ENCODE measurements at places on chromosomes 5 and 9. TPM values are rescaled to one million over a fixed set of nuclear protein-coding genes. Genes with fewer than 3 reads are reported as not detected.

GRCh38 chr9:8391132-8391531 is 591.6 kb upstream of the DMAC1 start:
- H3K36me3 ChIP-seq = no peaks in the 10 kb centered on the region
- H3K27me3 ChIP-seq = no peaks in the 10 kb centered on the region
- no peak overlapping the region for H3K4me3 ChIP-seq
- no peak overlapping the region for H3K27ac ChIP-seq
- no peaks in the 10 kb centered on the region for H3K4me1 ChIP-seq
- DNase-seq = no peak

- no peak for DNase-seq
- H3K4me1 ChIP-seq = no peaks in the 10 kb centered on the region
- H3K36me3 ChIP-seq = no peaks in the 10 kb centered on the region
- H3K27ac ChIP-seq = no peak overlapping the region
- H3K27me3 ChIP-seq = no peaks in the 10 kb centered on the region
Measured at GRCh38 chr5:125311743-125312142, 565.3 kb upstream of the ZNF608 start.

- H3K36me3 ChIP-seq = no peaks in the 10 kb centered on the region
- no peak for DNase-seq
- H3K27ac ChIP-seq = no peak overlapping the region
- no peaks in the 10 kb centered on the region for H3K27me3 ChIP-seq
Measured at GRCh38 chr5:143427122-143427735, 23.7 kb upstream of the NR3C1 start.

DNA sequence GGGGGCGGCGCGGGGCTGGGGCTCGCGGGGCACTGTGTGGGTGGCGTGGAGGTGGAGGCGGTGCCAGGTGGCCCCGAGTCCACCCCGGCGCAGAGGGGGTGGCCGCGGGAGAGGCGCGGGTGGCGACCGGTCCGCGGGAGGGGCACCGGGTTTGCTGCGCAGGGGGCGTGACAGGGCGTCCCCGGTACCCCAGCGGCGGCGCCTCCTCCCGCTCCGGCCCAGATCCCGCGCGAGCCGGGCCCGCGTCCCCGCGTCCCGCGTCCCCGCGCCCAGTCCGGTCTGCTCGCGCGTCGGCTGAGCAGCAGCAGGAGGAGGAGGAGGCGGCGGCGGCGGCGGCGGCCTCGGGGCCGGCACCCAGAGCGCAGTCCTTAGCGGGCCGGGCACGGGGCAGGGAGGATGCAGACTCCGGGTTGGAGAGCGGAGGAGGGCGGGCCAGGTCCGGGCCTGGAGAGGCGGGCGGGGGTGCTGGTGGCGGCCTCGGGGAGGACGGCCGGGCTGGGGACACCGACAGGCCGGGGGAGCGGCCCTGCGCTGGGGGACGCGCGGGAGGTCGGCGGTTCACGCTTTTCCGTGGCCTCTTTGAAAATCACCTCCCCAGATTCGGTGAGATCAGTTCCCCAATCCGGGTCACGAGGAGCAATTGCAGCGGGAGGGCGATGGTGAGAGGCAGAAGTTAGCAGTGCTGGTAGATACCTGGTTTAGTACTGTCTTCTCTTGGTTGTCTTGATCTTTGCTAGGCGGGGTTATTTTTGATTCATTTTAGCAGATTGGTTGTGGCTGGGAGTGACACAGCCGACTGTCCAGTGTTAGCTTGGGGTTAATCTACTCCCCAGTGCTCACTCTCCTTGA is 1.7 kb downstream of the TRIO start:
- no peaks in the 10 kb centered on the region for H3K36me3 ChIP-seq
- H3K27ac ChIP-seq = peak overlapping the region; percentile 96
- no peaks in the 10 kb centered on the region for H3K27me3 ChIP-seq
- H3K4me3 ChIP-seq = peak overlapping the region; percentile 79
- peaks cover 45% of the 10 kb centered on the region for H3K4me1 ChIP-seq
- DNase-seq = no peak

GRCh38 chr5:172525996-172526360 is 71.7 kb upstream of the SH3PXD2B start:
- H3K27ac ChIP-seq = no peak overlapping the region
- H3K4me3 ChIP-seq = no peak overlapping the region
- H3K27me3 ChIP-seq = no peaks in the 10 kb centered on the region
- peak; percentile 56 for DNase-seq

- peaks cover 14% of the 10 kb centered on the region for H3K4me1 ChIP-seq
- no peak for DNase-seq
- peak within 1 kb of the TSS; percentile 90 for H3K4me3 ChIP-seq
- H3K36me3 ChIP-seq = no peaks in the 10 kb centered on the region
Measured at GRCh38 chr9:135479469-135480052, at the start of gene PPP1R26. TSS of gene PPP1R26 (plus strand) at chr9:135479782. CDS start at chr9:135484511, 4,729 bp downstream.

DNA sequence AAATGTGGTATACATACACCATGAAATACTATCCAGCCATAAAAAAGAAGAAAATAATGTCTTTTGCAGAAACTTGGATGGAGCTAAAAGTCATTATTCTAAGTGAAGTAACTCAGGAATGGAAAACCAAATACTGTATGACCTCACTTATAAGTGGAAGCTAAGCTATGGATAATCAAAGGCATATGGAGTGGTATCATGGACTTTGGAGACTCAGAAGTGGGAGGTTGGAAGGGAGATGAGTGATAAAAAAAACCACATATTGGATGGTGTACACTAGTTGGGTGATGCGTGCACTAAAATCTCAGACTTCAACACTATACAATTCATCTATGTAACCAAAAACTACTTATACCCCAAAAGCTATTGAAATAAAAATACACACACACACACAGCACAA is 24.5 kb downstream of the ADAMTS12 start:
- H3K27me3 ChIP-seq = no peaks in the 10 kb centered on the region
- no peak for DNase-seq
- no peak overlapping the region for H3K27ac ChIP-seq
- H3K4me3 ChIP-seq = no peak overlapping the region
- no peaks in the 10 kb centered on the region for H3K36me3 ChIP-seq

GRCh38 chr9:134293611-134294152 is 32.6 kb upstream of the RXRA start:
- peak overlapping the region; percentile 36 for H3K27ac ChIP-seq
- peak overlapping the region; percentile 42 for H3K4me3 ChIP-seq
- H3K4me1 ChIP-seq = peaks cover 17% of the 10 kb centered on the region
- no peak for DNase-seq

- no peak for DNase-seq
- H3K27ac ChIP-seq = no peak overlapping the region
- H3K27me3 ChIP-seq = no peaks in the 10 kb centered on the region
- H3K4me1 ChIP-seq = peaks cover 8% of the 10 kb centered on the region
Measured at GRCh38 chr5:169027501-169028061, 273.4 kb downstream of the SLIT3 start.

DNA sequence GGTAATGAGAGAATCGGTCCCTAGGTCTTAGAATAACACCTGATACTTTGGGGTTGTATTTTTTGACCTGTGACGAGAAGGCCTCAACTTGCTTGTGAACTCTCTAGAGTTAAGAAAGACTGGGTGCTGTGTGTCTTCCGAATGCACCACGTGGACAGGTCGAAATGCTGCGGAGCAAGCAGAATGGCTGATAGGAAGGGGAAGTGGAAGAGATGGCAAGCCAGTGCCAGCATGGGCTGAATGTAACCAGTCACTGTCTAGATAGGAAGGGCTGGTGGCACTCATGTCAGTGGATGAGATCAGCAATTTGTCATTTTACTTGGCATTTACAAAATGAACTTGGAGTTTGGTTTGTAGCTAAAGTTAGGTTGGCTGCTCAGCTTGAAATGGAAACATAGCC is 5.6 kb downstream of the OTULINL start:
- no peak overlapping the region for H3K27ac ChIP-seq
- DNase-seq = no peak
- peaks cover 14% of the 10 kb centered on the region for H3K4me1 ChIP-seq
- no peak overlapping the region for H3K4me3 ChIP-seq

DNA sequence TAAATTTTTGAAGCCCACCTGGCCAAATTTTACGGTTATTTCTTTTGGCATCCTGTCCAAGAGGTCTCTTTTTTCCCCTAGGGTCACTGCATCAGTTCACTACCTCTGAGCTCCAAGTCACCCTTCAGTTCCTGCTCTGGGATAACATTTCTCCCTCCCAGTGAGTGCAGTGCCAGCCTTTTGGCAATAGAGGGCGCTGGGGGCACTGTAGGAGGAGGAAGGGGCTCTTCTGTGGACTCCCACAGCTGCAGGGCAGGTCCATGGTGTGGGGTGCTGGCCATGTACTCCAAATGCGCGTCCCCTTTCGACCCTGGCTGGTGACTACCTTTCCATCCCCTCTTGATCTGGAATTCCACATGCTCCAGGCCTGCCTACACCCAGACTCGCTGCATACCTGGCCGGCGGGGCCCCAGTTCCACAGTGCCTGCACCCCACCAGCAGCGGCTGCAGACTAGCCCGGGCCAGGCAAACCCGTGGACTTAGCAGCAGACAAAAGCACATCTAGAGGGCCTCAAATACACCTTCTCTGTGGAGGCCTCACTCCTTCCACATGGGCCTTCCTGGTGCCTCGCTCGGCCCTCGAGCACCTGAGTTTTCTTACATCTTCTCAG is 20.3 kb upstream of the NINJ1 start:
- H3K27me3 ChIP-seq = no peaks in the 10 kb centered on the region
- no peak for DNase-seq
- H3K4me3 ChIP-seq = no peak overlapping the region

- H3K4me3 ChIP-seq = no peak overlapping the region
- no peaks in the 10 kb centered on the region for H3K4me1 ChIP-seq
- H3K27me3 ChIP-seq = no peaks in the 10 kb centered on the region
- H3K27ac ChIP-seq = no peak overlapping the region
- no peaks in the 10 kb centered on the region for H3K36me3 ChIP-seq
- no peak for DNase-seq
Measured at GRCh38 chr5:76495870-76496269, 92.8 kb downstream of the IQGAP2 start.

DNA sequence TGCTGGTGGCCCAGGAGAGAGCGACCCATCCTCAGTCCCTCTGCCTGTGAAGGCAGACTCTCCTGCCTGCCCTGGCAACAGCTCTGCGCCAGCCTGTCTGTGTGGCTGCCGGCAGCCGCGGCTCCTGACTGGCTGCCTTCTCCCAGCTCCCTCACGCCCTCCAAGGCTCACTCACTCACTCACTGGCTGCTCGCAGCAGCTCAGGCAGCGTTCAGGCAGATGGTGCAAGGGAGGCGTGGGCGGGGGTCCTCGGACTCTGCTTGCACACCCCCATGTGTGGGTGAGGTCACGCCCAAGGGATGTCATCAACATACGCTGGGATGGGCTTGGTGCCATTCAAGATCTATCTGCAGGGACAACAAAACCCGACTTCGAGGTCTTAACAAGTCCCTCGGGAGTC is 66.7 kb downstream of the DAB2IP start:
- peak overlapping the region; percentile 89 for H3K27ac ChIP-seq
- no peak for DNase-seq
- no peak overlapping the region for H3K4me3 ChIP-seq
- no peaks in the 10 kb centered on the region for H3K36me3 ChIP-seq
- H3K4me1 ChIP-seq = peaks cover 86% of the 10 kb centered on the region
- no peaks in the 10 kb centered on the region for H3K27me3 ChIP-seq

GRCh38 chr5:32504989-32505596 is 60.6 kb upstream of the ZFR start:
- DNase-seq = no peak
- no peaks in the 10 kb centered on the region for H3K27me3 ChIP-seq
- H3K36me3 ChIP-seq = no peaks in the 10 kb centered on the region

DNA sequence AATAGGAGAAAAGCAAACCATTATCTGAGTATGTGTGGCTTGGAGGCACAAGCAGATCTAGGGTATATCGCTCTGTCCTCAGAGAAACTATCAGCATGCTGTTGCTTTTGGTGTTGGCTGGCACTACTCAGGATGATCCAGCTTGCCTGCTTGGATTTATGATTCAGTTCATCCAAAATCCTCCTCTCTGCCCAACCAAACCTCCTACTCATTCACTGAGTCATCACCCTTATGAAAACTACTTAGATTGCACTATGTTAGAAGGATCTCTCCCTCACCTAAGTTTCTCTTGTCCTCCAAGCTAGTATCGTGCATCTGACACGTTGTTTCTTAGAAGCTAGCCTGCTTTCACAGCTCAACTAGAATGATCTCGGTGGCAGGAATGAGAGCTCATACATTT is 14.2 kb upstream of the ZBED3 start:
- H3K4me1 ChIP-seq = no peaks in the 10 kb centered on the region
- H3K27ac ChIP-seq = no peak overlapping the region
- no peaks in the 10 kb centered on the region for H3K27me3 ChIP-seq
- no peaks in the 10 kb centered on the region for H3K36me3 ChIP-seq
- no peak for DNase-seq

GRCh38 chr9:98504298-98505282 is 204.1 kb downstream of the GABBR2 start:
- no peak overlapping the region for H3K27ac ChIP-seq
- H3K27me3 ChIP-seq = no peaks in the 10 kb centered on the region
- H3K4me3 ChIP-seq = no peak overlapping the region
- DNase-seq = peak; percentile 34
- H3K36me3 ChIP-seq = no peaks in the 10 kb centered on the region
- H3K4me1 ChIP-seq = no peaks in the 10 kb centered on the region

DNA sequence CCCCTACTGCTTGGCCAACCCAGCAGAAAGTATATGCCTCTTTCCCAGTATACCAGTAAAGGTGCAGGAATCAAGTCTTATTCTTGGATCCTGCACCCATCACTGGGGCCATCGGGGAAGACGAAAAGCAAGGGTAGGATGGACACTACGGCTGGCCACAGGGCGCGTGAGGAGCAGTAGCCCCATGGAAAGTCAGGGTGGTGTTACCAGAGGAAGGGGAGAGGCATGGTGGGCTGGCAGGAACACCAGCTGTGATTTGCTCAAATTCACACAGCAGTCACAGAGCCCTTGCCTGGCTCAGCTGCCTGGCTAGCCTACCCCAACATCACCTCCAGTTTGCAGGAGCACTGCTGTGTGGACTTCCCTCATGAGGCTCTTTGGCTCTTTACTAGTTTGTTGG is 34.5 kb upstream of the SAP30L start:
- peak; percentile 37 for DNase-seq
- no peaks in the 10 kb centered on the region for H3K36me3 ChIP-seq
- no peaks in the 10 kb centered on the region for H3K27me3 ChIP-seq
- H3K4me1 ChIP-seq = no peaks in the 10 kb centered on the region
- no peak overlapping the region for H3K27ac ChIP-seq

GRCh38 chr5:35822511-35822910 is 34.2 kb upstream of the IL7R start:
- no peak overlapping the region for H3K4me3 ChIP-seq
- no peaks in the 10 kb centered on the region for H3K4me1 ChIP-seq
- H3K36me3 ChIP-seq = no peaks in the 10 kb centered on the region
- H3K27ac ChIP-seq = no peak overlapping the region

- H3K4me3 ChIP-seq = no peak overlapping the region
- H3K4me1 ChIP-seq = no peaks in the 10 kb centered on the region
- H3K27ac ChIP-seq = no peak overlapping the region
- no peaks in the 10 kb centered on the region for H3K27me3 ChIP-seq
- no peak for DNase-seq
Measured at GRCh38 chr5:169826618-169827017, 153.7 kb downstream of the INSYN2B start.

GRCh38 chr5:151270599-151270998 is 17.6 kb downstream of the GM2A start:
- no peak for DNase-seq
- H3K4me1 ChIP-seq = no peaks in the 10 kb centered on the region
- H3K27ac ChIP-seq = no peak overlapping the region
- no peak overlapping the region for H3K4me3 ChIP-seq

GRCh38 chr9:128902351-128903078 is 18.3 kb upstream of the PHYHD1 start:
- peaks cover 70% of the 10 kb centered on the region for H3K4me1 ChIP-seq
- no peak for DNase-seq
- H3K27me3 ChIP-seq = no peaks in the 10 kb centered on the region
- peaks cover 14% of the 10 kb centered on the region for H3K36me3 ChIP-seq

The MYMK gene
- total RNA-seq = not detected

The SPINK5 gene
- total RNA-seq = 235 TPM

The FOXD4L4 gene
- total RNA-seq = not detected

The OR1Q1 gene
- total RNA-seq = not detected

The SLC6A18 gene
- not detected for total RNA-seq

The PFN3 gene
- total RNA-seq = not detected

The DAPK1 gene
- 24.6 TPM for total RNA-seq

The SPATA31C1 gene
- total RNA-seq = not detected

The C1QTNF2 gene
- 1.7 TPM for total RNA-seq

The FABP6 gene
- total RNA-seq = 2.9 TPM
